ENCODE measurements at places on chromosomes 12 and 14. TPM values are rescaled to one million over a fixed set of nuclear protein-coding genes. Genes with fewer than 3 reads are reported as not detected.

Gene SLC22A17
- 4.2 TPM for total RNA-seq

Gene PMEL
- 0.75 TPM for total RNA-seq

DNA sequence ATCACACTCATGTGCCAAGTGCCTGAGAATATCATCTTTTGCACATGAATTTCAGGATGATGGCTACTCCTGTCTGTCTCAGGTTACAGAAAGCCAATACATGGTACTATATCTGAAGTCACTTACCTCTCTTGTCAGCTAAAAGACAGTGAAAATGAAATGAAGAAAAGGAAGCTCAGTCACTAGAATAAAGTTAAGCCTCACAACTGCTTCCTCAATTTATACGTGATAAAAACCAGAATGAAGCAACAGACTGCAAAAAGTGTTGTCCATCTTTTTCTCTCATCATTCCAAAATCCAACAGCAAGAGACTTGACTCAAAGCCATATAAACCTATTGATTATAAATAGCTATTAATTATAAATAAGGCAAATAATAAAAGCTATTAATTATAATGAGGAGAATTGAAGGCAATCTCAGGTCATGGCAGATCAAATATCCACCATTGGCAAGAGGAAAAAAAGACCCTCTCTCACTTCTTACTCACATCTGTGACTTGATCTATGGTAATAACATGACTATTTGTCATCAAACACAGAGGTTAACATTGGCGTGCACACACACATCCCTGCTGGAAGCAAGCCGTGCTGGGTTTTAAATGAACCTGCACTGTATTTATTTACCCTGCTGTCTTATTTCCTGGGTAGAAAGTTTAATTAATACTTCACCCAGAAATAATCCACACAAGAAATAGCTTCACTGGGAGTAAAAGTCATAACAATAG is 10.0 kb downstream of the NIN start:
- no peak for DNase-seq

- no peak for DNase-seq
Measured at GRCh38 chr12:102848832-102849231, 68.2 kb downstream of the PAH start.

DNA sequence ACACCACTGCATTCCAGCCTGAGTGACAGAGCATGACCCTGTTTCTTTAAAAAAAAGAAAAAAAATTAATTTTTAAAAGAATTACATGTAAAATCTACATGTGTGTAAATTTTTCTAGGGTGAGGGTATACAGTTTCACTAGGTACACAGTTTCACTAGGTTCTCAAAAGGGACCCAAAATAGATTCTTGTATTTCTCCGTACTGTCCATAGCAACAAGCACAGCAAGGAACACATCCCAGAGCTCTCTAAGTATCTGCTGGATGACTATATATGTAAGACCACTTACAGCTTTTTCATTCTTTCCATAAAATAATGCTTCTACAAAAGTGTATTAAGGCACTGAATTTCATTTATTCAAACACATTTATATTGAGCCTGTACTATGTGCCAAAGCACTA is 55.1 kb downstream of the ATXN2 start:
- no peak for DNase-seq

GRCh38 chr14:100871234-100872186 is 32.0 kb downstream of the RTL1 start:
- peak; percentile 11 for DNase-seq

GRCh38 chr14:75625034-75625433 is 35.6 kb downstream of the ERG28 start:
- no peak for DNase-seq

DNA sequence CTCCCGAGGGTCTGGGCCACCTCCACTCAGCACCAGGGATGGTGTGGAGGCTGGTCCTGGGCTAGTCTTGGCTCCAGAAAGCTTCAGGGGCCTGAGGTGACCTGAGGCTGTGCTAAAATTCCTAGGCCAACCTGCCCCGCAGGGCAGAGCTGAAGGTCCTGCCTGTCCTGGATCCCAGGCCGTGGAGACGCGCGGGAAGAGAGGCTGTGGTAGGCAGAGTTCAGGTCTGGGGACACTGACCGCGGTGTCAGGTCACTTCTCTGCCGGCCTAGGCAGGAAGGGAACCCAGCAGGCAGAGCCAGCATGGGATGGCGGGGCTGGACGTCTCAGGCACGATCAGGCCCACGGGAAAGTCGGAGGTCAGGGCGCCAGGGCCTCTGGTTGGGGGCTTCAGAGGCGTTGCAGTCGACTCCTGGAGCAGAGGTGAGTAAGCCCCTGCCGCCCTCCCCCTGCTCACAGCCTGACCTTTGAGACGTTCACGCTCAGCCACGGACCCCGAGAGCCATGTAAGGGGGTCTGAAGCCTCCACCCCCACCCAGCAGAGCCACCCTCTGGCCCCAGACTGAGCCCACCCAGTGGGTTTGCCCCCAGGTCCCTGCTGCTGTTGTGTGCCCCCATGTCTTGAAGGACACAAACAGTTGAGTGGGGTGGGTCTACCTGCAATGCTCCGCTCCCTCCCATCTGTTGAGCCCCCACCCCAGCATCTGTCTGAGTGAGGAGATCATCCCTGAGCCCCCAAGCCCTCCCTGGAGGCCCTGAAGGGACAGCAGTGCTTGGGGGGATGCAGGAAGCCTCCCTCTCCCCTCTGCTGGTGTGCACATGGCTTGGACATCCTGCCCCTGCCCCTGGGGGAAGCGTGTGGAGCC is 142.7 kb downstream of the KIF26A start:
- no peak for DNase-seq

Data from mammary epithelial cell (primary cell).